ENCODE measurements at places on chromosomes 5 and 9. TPM values are rescaled to one million over a fixed set of nuclear protein-coding genes. Genes with fewer than 3 reads are reported as not detected.

DNA sequence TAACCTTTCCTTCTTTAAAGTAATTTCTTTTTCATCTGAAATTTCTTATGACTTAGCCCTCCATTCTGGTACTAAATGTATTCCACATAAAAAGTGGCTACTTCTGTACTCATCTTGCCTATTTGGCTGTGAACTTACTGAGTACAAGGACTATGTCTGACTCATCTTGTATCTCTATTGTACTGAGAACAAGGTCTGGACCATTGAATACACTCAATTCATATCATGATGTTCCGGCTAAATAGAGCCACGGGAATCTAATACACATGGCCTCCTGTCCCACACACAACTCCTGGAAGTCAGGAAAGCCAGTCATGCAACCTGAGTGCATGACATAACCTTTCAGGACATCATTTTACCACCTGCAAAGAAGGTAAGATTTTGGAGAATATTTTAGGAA, 203.9 kb downstream of the PLK2 start:
- no peak for DNase-seq

- DNase-seq = no peak
These were observed 733 bp downstream of the ANGPTL2 start for GRCh38 chr9:127121628-127122175.

- DNase-seq = no peak
These were observed 31.7 kb downstream of the PRRX2 start for GRCh38 chr9:129696944-129697655.

DNA sequence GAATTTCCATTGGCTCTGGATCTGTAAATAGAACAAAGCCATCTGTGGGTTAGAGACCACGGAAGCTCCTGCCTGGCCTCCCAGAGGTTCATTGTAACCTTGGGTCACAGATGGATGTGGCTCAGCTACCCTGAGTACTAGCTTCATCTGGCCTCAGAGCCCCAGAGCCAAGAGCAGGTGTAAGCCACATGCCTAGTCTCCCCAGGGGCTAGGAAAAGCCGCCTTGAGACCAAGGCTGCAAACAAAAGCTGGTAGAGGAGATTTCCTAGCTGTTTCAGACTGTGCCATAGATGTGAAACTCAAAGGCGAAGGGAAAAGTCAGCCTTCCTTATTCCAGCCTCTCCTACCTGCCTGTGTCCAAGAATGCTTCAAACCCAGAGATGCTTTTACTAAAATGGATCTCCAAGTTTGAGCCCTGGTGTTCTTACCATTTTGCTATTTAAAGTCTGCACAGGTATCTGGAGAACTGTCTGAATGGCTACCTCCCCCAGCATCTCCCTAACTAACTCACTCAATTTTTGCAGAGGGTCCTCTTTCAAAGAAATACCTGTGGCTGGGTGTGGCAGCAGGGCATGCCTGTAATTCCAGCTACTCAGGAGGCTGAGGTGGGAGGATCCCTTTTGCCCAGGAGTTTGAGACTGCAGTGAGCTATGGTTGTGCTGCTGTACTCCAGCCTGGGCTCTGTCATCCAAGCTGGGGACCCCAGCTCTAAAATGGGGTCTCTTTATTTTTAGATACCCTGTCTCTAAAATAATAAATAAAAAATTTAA, 42.3 kb upstream of the MAP1B start:
- no peak for DNase-seq

GRCh38 chr9:94511134-94511954, 43.5 kb upstream of the PCAT7 start:
- no peak for DNase-seq

GRCh38 chr9:109205526-109205925, 38.5 kb upstream of the FRRS1L start:
- DNase-seq = no peak

GRCh38 chr9:27599102-27599869, 26.0 kb upstream of the C9orf72 start:
- DNase-seq = no peak

- DNase-seq = no peak
These were observed 2.1 kb upstream of the MLLT3 start for GRCh38 chr9:20624201-20625002.

GRCh38 chr5:53368966-53369605, 111.3 kb upstream of the FST start:
- DNase-seq = no peak

GRCh38 chr9:20022410-20022809, 233.6 kb upstream of the SLC24A2 start:
- DNase-seq = no peak

- DNase-seq = no peak
These were observed 276.8 kb downstream of the PBX3 start for GRCh38 chr9:126023962-126024361.

- no peak for DNase-seq
These were observed at the start of gene TNFSF15 for GRCh38 chr9:114805670-114806525. TSS of gene TNFSF15 (minus strand) at chr9:114806039. CDS start at chr9:114806012, 27 bp downstream.

GRCh38 chr5:102715082-102715807, 39.9 kb upstream of the PAM start:
- peak; percentile 73 for DNase-seq

DNA sequence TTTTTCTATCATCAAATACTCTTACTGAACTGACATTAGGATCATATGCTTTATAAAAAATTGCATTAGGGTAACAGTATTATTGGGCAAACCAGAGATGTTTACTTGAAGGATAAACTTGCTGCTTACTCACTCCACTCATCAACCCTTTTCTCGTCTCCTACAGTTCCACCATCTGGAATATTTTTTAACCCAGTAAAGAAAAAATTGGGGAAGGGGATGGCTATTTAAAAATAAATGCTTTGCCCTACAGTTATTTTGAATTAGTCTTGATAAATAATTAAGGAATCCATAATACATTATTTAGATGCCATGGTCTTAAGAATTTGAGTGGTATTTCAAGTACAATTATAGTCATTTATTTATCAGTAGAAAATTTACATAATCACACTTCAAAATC, 225.8 kb downstream of the MEF2C start:
- no peak for DNase-seq

DNA sequence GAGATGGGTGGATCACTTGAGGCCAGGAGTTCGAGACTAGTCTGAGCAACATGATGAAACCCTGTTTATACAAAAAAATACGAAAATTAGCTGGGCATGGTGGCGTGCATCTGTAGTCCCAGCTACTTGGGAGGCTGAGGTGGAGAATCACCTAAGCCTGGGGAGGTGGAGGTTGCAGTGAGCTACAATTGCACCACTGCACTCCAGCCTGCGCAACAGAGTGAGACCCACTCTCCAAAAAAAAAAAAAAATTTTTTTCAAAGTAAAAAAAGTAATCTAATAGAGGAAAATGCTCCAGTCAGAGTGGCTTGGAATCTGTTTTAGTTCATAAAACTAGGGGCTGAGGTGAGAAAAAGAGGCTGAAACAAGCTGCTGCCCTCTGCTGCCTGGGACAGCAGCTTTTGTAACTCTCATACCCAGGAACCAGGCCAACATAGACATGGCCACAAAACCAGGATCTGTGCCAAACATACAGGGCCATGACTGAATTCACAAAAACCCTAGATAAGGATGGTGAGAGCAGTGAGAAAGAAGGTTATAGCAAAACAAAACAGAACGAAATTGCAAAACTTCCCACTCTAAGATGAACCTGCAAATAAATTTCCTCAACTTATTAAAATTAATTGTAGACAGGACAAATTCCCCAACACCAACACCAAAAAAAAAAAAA, 13.1 kb upstream of the DCAF12 start:
- DNase-seq = peak; percentile 47

DNA sequence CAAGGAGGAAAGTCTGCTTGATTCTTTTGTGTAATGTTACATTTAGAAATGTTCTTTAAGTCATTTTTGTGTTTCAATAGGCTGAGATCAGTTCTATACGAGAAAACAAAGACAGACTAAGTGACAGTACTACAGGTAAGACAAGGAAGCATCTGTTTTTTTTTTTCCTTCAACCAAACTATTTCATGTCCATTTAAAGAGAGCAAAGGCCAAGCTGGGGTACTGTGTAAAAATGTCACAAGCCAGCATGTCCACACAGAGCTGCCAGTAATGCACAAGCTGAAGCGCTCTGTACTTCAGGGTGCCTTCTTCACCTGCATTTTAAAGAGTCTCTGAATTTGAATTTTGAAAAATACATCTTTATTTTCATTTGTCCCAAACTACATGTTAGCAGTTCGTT, 20.2 kb upstream of the TTC23L start:
- DNase-seq = no peak

DNA sequence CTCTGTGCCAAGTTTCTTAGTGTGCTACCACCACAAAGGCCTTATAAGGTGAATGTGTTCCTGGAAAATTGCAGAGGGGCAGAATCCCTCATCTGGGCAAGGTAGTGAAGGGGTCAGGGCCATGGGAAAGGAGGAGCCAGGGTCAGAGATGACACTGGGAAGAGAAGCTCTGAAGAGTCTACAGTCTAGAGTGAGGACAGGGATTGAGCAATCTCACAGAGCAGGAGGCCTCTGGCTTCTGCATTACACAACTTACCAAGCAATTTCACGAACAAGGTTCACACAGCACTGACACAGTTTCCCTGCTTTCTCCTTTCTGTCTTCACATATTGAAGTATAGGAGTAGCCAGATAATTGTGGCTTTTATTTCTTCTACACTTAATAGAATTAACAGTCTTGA, 24.5 kb upstream of the IDNK start:
- DNase-seq = no peak

DNA sequence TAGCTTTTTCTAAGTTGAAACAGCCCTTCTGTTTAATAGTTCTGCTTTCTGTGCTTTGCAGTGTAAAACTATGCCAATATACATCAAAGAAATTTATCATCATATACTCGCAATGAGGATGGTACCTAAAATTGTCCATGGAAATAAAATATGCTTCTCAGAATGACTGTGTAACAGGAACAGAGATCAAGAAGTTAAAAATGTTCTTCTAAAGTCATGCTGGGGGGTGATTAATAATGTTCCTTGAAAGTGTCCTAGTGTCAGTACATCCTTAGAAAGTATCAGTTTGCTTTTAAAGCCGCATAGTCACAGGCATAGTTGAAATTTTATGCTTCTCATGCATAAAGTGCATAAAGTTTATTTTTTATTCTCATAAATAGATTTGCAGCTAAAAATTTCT, 4.0 kb upstream of the LRRC70 start:
- no peak for DNase-seq

GRCh38 chr9:7782400-7783120, 17.0 kb downstream of the DMAC1 start:
- no peak for DNase-seq

GRCh38 chr9:119907056-119907455, 537.8 kb upstream of the BRINP1 start:
- no peak for DNase-seq

- no peak for DNase-seq
These were observed 71.0 kb downstream of the INVS start for GRCh38 chr9:100170085-100170484.

GRCh38 chr5:42277293-42277692, 145.9 kb upstream of the GHR start:
- no peak for DNase-seq

GRCh38 chr5:9405196-9405754, 140.6 kb downstream of the SEMA5A start:
- DNase-seq = no peak

TMC1 gene
- 0.99 TPM for total RNA-seq

SNCAIP gene
- total RNA-seq = 18.9 TPM

OR1J2 gene
- not detected for total RNA-seq

PTPN3 gene
- total RNA-seq = 1.1 TPM

C9 gene
- 0.25 TPM for total RNA-seq

SLC27A6 gene
- total RNA-seq = not detected

MUSK gene
- total RNA-seq = not detected

NIM1K gene
- total RNA-seq = 0.07 TPM

COL27A1 gene
- total RNA-seq = 4.4 TPM

SPATA31C1 gene
- total RNA-seq = not detected

SPAG8 gene
- 0.25 TPM for total RNA-seq

GPR151 gene
- total RNA-seq = not detected

SLC36A3 gene
- total RNA-seq = not detected

SHISAL2B gene
- not detected for total RNA-seq

Data from pulmonary artery endothelial cell (primary cell).